ENCODE measurements at places on chromosomes 12 and 14. TPM values are rescaled to one million over a fixed set of nuclear protein-coding genes. Genes with fewer than 3 reads are reported as not detected.

Gene CFAP251
- 1.6 TPM for total RNA-seq

Gene SLC39A5
- 0.65 TPM for total RNA-seq

Gene MYBPC1
- total RNA-seq, result 0.20 TPM

Gene UNC79
- total RNA-seq, result 2.2 TPM

Gene AKAP5
- 1.3 TPM for total RNA-seq

- H3K27ac ChIP-seq, result no peak overlapping the region
- peaks cover 34% of the 10 kb centered on the region for H3K4me1 ChIP-seq
- H3K4me3 ChIP-seq, result peak overlapping the region; percentile 41
- DNase-seq, result peak; percentile 39
- peaks cover 49% of the 10 kb centered on the region for H3K27me3 ChIP-seq
- H3K36me3 ChIP-seq, result no peaks in the 10 kb centered on the region
Observed at GRCh38 chr12:120584343-120585149, 3.3 kb upstream of the POP5 start.

GRCh38 chr12:115960868-115961802, 316.4 kb downstream of the MED13L start:
- no peaks in the 10 kb centered on the region for H3K27me3 ChIP-seq
- no peak for DNase-seq
- H3K27ac ChIP-seq, result no peak overlapping the region
- no peak overlapping the region for H3K4me3 ChIP-seq

Gene DCAF4
- 9.5 TPM for total RNA-seq

DNA sequence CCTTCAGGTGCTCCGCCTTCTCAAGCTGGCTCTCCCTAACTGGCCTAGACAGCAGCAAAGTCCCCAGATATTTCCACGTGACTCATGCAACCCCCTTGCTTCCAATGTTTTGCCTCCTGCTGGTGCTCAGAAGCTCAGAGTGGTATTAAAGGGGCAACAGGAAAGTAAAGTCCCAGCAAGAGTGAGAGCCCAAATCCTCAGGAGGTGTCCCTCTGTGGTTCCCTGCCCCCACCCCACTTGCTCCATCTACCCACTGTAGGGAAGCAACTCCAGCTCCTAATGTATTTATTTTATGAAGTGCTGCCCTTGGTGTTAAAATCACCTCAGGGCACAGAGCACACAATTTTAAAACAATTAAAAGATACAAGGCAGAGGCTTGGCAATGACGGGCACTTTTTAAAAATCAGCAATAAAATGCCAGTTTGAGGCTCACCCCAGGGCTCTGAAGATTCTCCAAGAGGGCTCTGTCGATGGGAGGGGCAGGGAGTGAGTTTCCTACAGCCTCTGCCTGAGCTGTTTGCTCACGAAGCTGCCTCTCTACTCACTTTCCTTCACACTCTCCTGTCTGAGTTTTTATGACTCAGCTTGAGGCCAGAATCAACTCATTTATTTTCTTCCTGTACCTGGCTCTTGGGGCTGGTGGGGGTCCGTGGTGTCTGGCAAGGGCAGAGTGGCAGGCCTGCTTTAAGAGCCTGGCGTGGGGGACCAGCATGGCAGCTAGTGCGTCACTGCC, 81.9 kb upstream of the MAX start:
- H3K27ac ChIP-seq, result peak overlapping the region; percentile 15
- DNase-seq, result no peak
- H3K4me1 ChIP-seq, result peaks cover 5% of the 10 kb centered on the region
- peaks cover 12% of the 10 kb centered on the region for H3K27me3 ChIP-seq

GRCh38 chr12:14942196-14942931, 4.0 kb upstream of the ERP27 start:
- no peak overlapping the region for H3K4me3 ChIP-seq
- H3K27me3 ChIP-seq, result no peaks in the 10 kb centered on the region
- H3K27ac ChIP-seq, result no peak overlapping the region
- DNase-seq, result no peak

Gene CCDC177
- total RNA-seq, result 7.5 TPM

DNA sequence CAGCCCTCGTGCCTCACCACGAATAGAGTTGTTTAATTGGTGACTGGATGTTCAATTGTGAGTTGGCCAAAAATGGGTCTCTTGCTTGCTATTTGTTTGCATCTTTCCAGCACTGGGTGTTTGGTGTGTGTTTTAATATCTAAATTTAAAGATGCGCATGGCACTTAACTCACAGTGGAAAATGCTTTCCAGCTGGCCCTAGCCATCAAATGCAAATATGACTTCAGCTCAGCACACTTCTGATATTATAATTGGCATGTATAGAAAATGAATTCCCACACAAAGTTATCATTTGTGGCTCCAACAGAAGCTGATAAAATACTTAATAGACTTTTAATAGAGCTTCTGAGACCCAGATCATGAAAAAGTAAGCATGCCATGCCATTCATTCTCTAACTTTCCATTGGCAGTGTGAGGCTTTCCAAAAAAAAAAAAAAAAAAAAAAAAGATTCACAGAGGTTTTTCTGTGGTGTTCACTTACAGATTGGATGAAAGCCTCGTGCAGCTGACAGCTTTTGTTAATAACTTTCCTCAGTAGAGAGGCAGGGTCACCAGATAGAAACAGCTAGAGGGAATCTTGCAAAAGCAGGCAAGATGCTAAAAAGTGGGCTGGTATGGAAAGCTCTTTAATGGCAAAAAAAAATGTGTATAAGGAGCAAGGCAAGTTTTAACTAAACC, 425.2 kb downstream of the GALC start:
- DNase-seq, result no peak
- H3K27me3 ChIP-seq, result no peaks in the 10 kb centered on the region
- peaks cover under 1% of the 10 kb centered on the region for H3K36me3 ChIP-seq
- no peak overlapping the region for H3K4me3 ChIP-seq
- no peak overlapping the region for H3K27ac ChIP-seq

Gene ACVR1B
- total RNA-seq, result 34.3 TPM

Gene KLRD1
- not detected for total RNA-seq

Gene STAT6
- total RNA-seq, result 40.2 TPM

DNA sequence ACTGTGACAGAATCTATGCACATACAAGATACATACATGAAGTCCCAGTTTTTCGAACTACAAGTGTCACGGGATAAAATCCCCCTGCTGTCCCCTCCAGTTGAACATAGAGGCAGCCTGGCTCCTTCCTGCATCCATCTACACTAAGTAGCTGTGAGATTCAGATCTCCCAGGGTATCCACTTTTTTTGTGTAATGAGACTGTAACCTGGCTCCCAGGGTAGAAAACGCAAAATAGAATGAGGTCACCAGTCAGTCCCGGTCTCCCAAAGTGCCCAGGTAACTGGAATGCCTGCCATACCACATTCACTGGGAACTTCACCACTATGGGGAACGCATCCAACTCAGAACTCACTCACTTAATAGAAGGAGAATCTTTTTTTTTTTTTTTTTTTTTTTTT, 67.8 kb downstream of the TMCC3 start:
- H3K4me1 ChIP-seq, result peaks cover 31% of the 10 kb centered on the region
- peaks cover 3% of the 10 kb centered on the region for H3K36me3 ChIP-seq
- DNase-seq, result no peak
- H3K27me3 ChIP-seq, result no peaks in the 10 kb centered on the region
- no peak overlapping the region for H3K4me3 ChIP-seq

Gene EEA1
- 19.9 TPM for total RNA-seq

Gene KRT4
- total RNA-seq, result not detected

DNA sequence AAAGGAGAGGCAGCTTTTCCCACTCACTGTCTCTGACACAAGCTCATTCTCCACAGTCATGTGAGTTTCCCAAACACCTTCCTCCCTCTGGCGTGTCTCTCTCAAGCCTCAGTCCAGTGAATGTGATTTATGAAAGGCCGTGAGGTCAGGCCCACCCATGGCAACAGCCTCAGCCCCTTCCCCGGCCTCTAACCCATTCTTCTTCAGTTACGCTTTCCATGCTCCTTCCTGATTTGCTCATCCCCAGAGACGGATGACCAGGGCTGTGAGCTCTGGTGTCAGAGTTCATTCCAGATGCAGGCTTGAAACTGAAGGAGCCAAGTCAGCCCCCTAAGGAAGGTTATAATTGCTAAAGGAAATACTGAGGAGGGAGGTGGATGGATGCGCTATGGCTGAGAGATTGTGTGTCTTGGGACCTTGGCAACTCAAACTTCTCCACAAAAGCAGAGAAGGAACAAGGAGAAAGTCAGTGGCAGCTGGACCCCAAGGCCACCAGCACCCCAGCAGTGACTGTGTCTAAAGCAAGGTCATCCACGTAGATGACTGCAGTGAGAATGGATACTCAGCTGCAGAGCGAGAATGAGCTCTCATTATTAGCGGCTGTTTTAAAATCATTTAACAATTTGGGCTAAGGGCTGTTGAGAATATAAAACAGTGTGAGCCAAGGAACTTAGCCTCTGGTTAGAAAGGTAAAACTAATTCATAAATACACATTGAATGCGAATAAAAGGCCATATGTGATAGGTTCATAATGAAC, 84.1 kb downstream of the FBXL14 start:
- H3K27ac ChIP-seq, result no peak overlapping the region
- H3K27me3 ChIP-seq, result no peaks in the 10 kb centered on the region
- peaks cover 17% of the 10 kb centered on the region for H3K4me1 ChIP-seq
- no peak overlapping the region for H3K4me3 ChIP-seq

- H3K27ac ChIP-seq, result no peak overlapping the region
- H3K36me3 ChIP-seq, result no peaks in the 10 kb centered on the region
- DNase-seq, result no peak
- H3K27me3 ChIP-seq, result no peaks in the 10 kb centered on the region
- H3K4me3 ChIP-seq, result no peak overlapping the region
Observed at GRCh38 chr12:61798778-61799177, 461.4 kb upstream of the USP15 start.

Gene HSPB8
- total RNA-seq, result 0.58 TPM

DNA sequence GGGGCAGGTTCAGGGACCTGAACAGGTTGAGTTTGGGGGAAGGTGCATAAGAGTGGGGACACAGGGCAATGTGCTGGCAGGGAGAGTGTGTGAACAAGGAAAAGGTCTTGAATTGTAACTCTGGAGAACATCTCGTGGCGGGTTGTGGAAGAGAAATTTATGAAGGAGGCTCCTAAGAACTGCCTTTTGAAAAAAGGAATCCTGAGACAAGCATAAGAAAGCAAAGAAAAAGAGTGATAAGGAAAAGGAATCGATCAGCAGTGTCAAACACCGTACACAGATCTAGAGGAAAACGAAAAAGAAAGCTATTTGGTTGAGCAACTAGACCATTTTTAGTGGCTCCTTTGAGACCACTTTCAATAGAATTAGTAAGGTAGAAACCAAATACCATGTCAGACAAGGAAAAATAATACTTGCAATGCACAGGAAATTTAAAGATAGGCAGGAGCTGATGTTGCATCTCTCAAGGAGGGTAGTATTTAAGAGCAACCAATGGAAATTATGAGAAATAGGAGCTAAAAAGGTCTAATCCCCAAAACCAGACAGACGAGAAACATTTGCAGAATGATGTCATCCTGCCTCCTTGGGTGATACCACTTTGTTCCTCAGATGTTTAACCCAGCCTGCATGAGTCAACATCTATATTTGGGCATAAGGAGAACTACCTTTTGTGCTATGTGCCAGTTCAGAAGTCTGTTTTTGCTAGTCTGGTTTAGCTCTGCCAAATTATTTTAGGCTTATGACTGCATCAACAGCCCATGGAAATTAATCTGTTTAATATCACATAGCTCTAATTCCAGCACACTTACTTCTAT, 64.5 kb upstream of the STK38L start:
- H3K27me3 ChIP-seq, result no peaks in the 10 kb centered on the region
- H3K27ac ChIP-seq, result no peak overlapping the region
- no peaks in the 10 kb centered on the region for H3K36me3 ChIP-seq
- H3K4me1 ChIP-seq, result no peaks in the 10 kb centered on the region
- H3K4me3 ChIP-seq, result no peak overlapping the region
- no peak for DNase-seq

DNA sequence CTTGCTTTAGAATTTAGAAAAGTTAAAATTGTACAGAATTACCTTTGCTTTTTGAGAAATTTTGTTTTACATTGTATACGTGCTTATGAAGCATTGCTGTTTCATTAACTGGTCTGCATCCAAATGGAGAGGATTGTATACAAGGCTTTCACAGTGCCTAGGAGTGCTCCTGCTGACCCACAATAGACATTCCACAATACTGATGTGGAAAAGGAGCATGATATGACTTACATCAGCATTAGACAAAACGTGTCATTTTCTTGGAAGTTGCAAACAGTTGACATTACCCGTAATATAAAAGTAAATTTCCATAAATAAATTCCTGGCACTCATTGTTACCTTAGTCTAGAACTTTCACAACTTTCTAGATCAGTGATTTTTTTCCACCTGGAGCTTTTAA, 1.9 kb downstream of the PRKD1 start:
- H3K4me1 ChIP-seq, result peaks cover 22% of the 10 kb centered on the region
- H3K27me3 ChIP-seq, result peaks cover 15% of the 10 kb centered on the region
- H3K36me3 ChIP-seq, result no peaks in the 10 kb centered on the region
- H3K27ac ChIP-seq, result no peak overlapping the region
- H3K4me3 ChIP-seq, result peak overlapping the region; percentile 97
- no peak for DNase-seq

DNA sequence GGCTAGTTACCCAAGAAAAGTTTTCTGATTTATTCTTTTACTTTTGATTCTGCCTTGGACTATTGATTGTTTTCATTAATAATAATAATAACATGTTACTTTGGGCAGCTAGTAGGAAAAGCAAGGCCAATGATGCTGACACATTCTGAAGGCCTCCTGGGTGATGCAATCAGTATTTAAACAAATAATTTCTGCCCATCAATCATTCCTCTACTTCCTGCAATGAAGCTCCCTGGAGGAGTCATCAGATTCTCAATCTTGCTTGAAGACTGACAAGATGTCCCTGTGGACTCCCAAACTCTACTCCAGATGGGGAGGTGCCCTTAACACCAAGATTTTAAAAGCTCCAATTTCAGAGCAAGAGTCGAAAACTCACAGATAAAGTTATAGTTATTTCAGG, at the start of gene SPX:
TSS of gene SPX (plus strand) at position 244 of the 400 bp plus-strand sequence. CDS start 177 bp downstream, outside the sequence.
- DNase-seq, result no peak
- peak within 1 kb of the TSS; percentile 86 for H3K4me3 ChIP-seq
- peaks cover 8% of the 10 kb centered on the region for H3K4me1 ChIP-seq
- no peak within 1 kb of the TSS for H3K27ac ChIP-seq
- peaks cover 58% of the 10 kb centered on the region for H3K27me3 ChIP-seq

- H3K36me3 ChIP-seq, result no peaks in the 10 kb centered on the region
- no peak for DNase-seq
- H3K27me3 ChIP-seq, result no peaks in the 10 kb centered on the region
- peaks cover 58% of the 10 kb centered on the region for H3K4me1 ChIP-seq
Observed at GRCh38 chr12:91982946-91983345, 162.7 kb downstream of the BTG1 start.

DNA sequence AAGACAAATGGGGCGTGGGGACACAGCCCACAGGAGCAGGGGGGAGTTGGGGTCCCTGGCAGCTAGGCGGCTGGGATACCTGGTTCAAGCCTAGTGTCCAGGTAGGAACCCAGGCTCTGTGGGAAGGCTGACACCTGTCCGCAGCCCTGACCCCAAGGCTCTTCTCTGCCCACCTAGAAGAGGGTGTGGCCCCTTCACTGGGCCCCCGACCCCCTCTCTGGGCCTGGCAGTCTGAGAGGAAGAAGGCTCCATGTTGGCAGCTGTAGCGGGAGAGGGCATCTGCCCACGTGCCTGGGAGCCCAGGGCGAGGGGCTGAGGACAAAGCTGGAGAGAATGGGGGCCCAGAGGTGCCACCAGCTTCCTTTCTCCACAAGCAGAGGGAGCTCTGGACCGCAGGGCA, 10.5 kb downstream of the CHGA start:
- DNase-seq, result no peak
- H3K27me3 ChIP-seq, result no peaks in the 10 kb centered on the region
- H3K4me1 ChIP-seq, result no peaks in the 10 kb centered on the region
- no peaks in the 10 kb centered on the region for H3K36me3 ChIP-seq
- H3K4me3 ChIP-seq, result no peak overlapping the region
- no peak overlapping the region for H3K27ac ChIP-seq

- H3K4me3 ChIP-seq, result peak within 1 kb of the TSS; percentile 98
- peak within 1 kb of the TSS; percentile 93 for H3K27ac ChIP-seq
- peak; percentile 47 for DNase-seq
- H3K27me3 ChIP-seq, result no peaks in the 10 kb centered on the region
- H3K36me3 ChIP-seq, result no peaks in the 10 kb centered on the region
Observed at GRCh38 chr12:47819896-47820630, at the start of gene HDAC7. Gene HDAC7, minus strand, starts transcription at chr12:47819903. Its CDS starts 118 bp downstream, at chr12:47819785.

Measured in neural crest cell (in vitro differentiated cells).